ENCODE measurements at places on chromosomes 6 and 20.
A peak's percentile ranks its signal among the peaks of the same experiment; 100 is the strongest.

DNA sequence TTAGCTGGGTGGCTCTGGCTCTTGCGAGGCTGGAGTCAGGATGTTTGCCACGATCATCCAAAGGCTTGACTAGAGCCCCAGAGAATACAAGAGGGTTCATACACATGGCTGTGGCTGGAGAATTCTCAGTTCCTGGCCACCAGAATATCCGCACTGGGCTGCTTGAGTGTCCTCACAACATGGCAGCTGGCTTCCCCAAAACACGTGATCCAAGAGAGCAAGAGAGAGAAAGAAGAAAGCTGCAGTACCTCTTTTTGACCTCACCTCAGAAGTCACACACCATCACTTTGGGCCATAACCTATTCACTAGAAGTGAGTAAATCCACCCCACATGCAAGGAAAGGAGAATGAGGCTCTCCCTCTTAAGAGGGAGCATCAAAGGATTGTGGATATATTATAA is 21.5 kb upstream of the BPIFB1 start:
- no peak for DNase-seq

DNA sequence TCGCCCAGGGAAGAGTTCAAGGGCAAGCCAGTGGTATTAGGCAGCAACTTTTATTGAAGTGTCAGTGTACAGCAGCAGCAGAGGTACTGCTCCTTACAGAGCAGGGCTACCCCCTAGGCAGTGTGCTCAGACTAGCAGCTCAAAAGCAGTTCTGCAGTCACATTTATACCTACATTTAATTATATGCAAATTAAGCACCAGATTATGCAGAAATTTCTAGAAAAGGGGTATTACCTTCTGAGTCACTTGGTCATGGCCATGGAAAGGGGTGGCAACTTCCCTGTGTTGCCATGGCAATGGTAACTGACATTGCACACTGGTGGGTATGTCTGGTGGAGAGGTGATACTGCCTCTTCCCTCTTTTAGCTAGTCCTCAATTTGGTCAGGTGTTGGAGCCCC is 2.1 kb upstream of the ZKSCAN4 start:
- no peak for DNase-seq

GRCh38 chr6:80339421-80339820 is 232.9 kb downstream of the BCKDHB start:
- DNase-seq, result no peak

DNA sequence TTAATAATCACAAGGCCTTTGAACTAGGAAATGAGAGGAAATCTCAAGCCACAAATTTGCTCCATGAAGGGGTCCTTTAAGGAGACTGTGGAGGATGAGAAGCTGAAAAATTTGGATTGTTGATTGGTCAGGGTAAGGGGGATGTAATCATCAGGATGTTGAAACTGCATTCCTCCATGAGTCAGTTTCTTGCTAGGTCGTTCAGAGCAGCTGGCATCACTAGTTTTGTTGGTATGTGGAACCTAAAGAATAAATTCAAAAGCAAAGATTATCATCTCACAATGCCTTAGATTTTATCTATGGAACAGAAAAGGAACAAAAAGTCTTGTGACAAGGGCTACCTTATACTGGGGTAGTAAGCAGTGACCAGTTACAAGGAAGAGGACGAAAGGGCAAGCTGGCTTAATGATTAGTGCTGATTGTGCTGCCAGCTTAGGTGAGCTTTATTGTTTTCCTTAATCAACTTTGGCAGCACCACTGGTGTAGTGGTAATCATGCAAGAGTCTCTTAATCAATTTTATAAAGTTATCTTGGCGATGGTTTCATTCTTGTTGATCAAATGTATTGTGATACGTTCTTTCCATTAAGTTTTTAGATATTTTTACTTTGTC is 36.6 kb downstream of the CRISP2 start:
- DNase-seq, result no peak

- DNase-seq, result peak; percentile 94
Observed at GRCh38 chr20:35463455-35464300, 8.3 kb downstream of the CEP250 start.
